ENCODE measurements at places on chromosomes 1 and 21. TPM values are rescaled to one million over a fixed set of nuclear protein-coding genes. Genes with fewer than 3 reads are reported as not detected.

DNA sequence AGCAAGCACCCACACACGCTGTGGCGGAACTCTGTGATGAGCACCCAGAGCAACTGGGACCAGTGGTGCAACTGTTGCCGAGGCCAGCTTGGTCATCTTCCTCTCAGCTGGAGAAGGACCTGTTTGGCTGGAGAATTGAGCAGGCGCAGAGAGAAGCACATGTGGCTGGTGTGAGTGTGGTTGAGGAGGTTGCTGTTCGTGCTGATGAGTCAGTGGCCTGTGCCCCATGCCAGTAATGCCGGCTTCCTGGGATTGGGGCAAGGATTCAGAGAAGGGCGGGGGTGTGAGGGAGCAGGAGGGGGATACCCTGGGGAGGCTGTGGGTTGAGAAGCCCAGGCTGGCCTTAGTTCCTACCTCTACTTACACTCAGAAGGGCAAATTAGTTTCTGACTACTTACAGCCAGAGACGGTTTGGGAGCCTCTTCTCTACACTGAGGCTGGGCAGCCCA lies 57.5 kb upstream of the EPS8L3 start:
- DNase-seq, result peak; percentile 78
- H3K36me3 ChIP-seq, result no peaks in the 10 kb centered on the region
- H3K27me3 ChIP-seq, result no peaks in the 10 kb centered on the region
- peak overlapping the region; percentile 69 for H3K27ac ChIP-seq
- H3K4me3 ChIP-seq, result no peak overlapping the region

GRCh38 chr1:27367160-27367650 lies 444 bp upstream of the MAP3K6 start:
- no peaks in the 10 kb centered on the region for H3K36me3 ChIP-seq
- H3K4me3 ChIP-seq, result peak overlapping the region; percentile 79
- DNase-seq, result no peak
- peak overlapping the region; percentile 98 for H3K27ac ChIP-seq
- no peaks in the 10 kb centered on the region for H3K27me3 ChIP-seq
- H3K4me1 ChIP-seq, result peaks cover 34% of the 10 kb centered on the region

- no peak overlapping the region for H3K27ac ChIP-seq
- H3K27me3 ChIP-seq, result no peaks in the 10 kb centered on the region
- DNase-seq, result no peak
Measured at GRCh38 chr1:31659889-31660288, 15.2 kb upstream of the PEF1 start.

Gene LYSMD1
- 11.7 TPM for total RNA-seq

Gene CD52
- 8.3 TPM for total RNA-seq

Gene LCE2D
- not detected for total RNA-seq

Gene ZNF593OS
- total RNA-seq, result not detected

DNA sequence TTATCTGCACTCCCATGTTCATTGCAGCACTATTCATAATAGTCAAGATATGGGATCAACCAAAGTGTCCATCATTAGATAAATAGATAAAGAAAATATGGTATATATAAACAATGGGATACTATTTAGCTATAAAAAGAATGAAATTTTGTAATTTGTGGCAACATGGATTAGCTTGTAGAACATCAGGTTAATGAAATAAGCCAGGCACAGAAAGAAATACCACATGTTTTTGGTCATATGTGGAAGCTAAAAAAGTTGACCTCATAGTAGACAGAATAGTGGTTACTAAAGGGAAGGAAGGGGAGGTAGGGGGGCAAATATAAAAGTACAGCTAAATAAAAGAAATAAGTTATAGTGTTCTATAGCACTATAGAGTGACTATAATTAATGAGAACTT lies 68.5 kb downstream of the SCMH1 start:
- H3K36me3 ChIP-seq, result no peaks in the 10 kb centered on the region
- H3K4me3 ChIP-seq, result no peak overlapping the region
- H3K4me1 ChIP-seq, result no peaks in the 10 kb centered on the region
- H3K27me3 ChIP-seq, result no peaks in the 10 kb centered on the region

Gene GPR61
- total RNA-seq, result not detected

GRCh38 chr1:79255421-79255820 lies 248.9 kb upstream of the ADGRL4 start:
- no peak overlapping the region for H3K4me3 ChIP-seq
- H3K27me3 ChIP-seq, result no peaks in the 10 kb centered on the region
- H3K4me1 ChIP-seq, result no peaks in the 10 kb centered on the region
- no peak overlapping the region for H3K27ac ChIP-seq
- no peaks in the 10 kb centered on the region for H3K36me3 ChIP-seq

DNA sequence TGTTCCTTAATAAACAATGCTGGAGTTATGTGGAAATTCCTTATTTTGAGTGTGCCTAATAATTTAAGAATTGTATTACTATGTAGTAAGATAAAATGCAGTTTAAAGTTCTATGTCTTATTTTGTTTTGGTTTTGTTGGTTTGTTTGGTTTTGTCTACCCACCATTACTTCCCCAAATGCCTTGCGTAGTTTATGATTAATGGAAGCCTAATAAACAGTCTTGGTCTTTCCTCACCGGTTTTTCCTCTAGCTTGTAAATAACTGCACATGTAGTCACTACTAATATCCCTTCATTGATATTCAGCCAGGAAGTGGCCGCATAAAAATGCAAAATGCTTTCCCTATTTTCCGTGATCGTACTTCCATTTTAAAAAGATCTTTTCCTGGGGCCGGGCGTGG lies 2.9 kb downstream of the SDCCAG8 start:
- H3K4me3 ChIP-seq, result no peak overlapping the region
- H3K27ac ChIP-seq, result no peak overlapping the region

DNA sequence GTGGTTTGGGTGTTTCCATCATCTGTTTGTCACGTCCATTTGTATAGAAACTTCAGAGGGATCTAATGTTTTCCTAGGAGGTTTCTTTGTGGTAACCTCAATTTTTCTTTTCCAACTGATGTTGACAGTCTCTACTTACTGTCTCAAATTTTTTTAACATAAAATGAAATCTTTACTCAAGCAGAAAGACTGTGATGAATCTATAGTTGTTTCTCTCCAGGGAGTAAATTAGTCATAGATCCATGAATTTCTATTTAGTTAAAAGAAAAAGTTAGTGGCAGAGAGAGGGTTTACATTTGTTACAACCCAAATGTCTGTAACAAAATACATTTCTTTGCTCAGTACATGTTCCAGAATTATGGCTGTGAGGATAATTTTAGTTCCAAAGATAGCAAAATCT lies 161.6 kb downstream of the DISP1 start:
- no peaks in the 10 kb centered on the region for H3K36me3 ChIP-seq
- no peak overlapping the region for H3K4me3 ChIP-seq
- no peaks in the 10 kb centered on the region for H3K4me1 ChIP-seq
- no peak for DNase-seq
- H3K27me3 ChIP-seq, result no peaks in the 10 kb centered on the region

- H3K27me3 ChIP-seq, result no peaks in the 10 kb centered on the region
- peak overlapping the region; percentile 92 for H3K27ac ChIP-seq
- no peaks in the 10 kb centered on the region for H3K36me3 ChIP-seq
- H3K4me3 ChIP-seq, result no peak overlapping the region
- no peak for DNase-seq
Measured at GRCh38 chr1:206633708-206634121, 1.6 kb upstream of the DYRK3 start.

Gene CLCA2
- 1.3 TPM for total RNA-seq

- H3K27ac ChIP-seq, result no peak overlapping the region
- no peaks in the 10 kb centered on the region for H3K36me3 ChIP-seq
- H3K27me3 ChIP-seq, result no peaks in the 10 kb centered on the region
- H3K4me3 ChIP-seq, result no peak overlapping the region
- H3K4me1 ChIP-seq, result no peaks in the 10 kb centered on the region
Measured at GRCh38 chr1:242043165-242043564, 44.3 kb upstream of the MAP1LC3C start.

Gene MPL
- not detected for total RNA-seq

DNA sequence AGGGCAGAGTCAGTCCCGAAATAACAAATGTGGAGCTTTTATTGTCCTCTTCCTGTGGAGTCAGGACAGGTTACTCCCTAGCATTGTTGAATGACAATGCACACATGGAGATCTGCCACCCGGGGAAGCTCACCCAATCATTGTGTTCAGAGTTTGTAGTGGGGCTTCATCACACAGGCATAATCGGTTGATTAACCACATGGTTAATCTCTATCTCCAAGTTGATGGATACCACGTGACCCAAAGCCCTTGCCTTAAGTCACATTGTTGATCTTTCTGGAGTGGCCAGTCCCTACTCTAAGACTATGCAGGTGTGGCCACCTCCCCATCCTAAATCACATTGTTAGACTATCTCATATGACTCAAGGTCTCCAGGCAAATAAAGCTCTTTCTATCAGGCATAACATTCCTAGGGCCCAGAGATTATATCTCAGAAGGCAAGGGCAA lies 2.6 kb upstream of the C1orf141 start:
- no peaks in the 10 kb centered on the region for H3K4me1 ChIP-seq
- H3K36me3 ChIP-seq, result no peaks in the 10 kb centered on the region
- no peaks in the 10 kb centered on the region for H3K27me3 ChIP-seq
- no peak overlapping the region for H3K27ac ChIP-seq
- no peak overlapping the region for H3K4me3 ChIP-seq

Gene A3GALT2
- total RNA-seq, result not detected

Gene CAMK1G
- 0.16 TPM for total RNA-seq

GRCh38 chr1:183388735-183389134 lies 29.4 kb downstream of the NMNAT2 start:
- no peaks in the 10 kb centered on the region for H3K4me1 ChIP-seq
- no peaks in the 10 kb centered on the region for H3K36me3 ChIP-seq
- H3K4me3 ChIP-seq, result no peak overlapping the region

GRCh38 chr1:15171271-15171908 lies 17.8 kb downstream of the TMEM51 start:
- DNase-seq, result no peak
- peak overlapping the region; percentile 52 for H3K27ac ChIP-seq
- peaks cover 3% of the 10 kb centered on the region for H3K4me1 ChIP-seq
- H3K4me3 ChIP-seq, result no peak overlapping the region
- H3K36me3 ChIP-seq, result no peaks in the 10 kb centered on the region

- no peaks in the 10 kb centered on the region for H3K36me3 ChIP-seq
- no peaks in the 10 kb centered on the region for H3K27me3 ChIP-seq
- DNase-seq, result no peak
Measured at GRCh38 chr21:32030146-32030652, 157.4 kb downstream of the HUNK start.

DNA sequence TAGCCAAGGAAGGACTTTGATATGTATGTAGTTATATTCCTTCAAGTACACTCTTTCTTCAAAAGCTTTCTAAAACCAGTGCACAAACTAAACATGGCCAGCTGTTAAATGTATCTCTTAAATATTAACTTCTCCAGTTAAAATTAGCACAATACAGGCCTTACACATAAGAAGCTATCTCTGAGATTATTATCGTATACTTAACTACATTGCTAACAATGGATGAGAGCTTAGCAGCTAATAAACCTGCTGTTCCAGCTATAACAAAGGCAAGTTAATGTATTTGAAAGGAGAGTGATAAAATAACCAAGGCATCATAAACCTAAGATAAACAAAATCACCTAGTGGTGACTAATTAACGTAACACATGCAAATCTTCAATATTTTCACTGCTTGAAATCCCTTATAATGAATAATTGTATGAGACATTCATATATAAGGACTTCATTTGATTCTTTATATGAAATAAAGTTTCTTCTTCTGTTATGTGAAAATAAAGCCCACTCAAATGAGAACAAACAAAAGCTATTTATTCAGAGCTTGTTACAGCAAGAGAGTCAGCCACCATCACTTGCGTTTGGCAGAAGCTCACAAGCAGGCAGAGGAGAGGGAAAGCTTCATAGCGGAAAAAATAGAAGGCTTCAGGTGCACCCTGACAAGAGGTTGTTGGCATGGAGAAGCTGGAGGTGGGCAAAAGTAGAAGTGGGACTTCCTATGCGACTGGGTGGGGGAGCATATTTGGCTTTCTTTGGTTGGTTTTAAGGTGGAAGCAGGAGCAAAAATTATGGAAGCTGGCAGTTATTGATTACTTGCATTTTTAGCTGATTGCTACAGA lies 274.1 kb upstream of the CHRM3 start:
- H3K27ac ChIP-seq, result no peak overlapping the region
- no peaks in the 10 kb centered on the region for H3K27me3 ChIP-seq
- no peak overlapping the region for H3K4me3 ChIP-seq
- no peak for DNase-seq

GRCh38 chr21:28272272-28272992 lies 720.2 kb downstream of the LTN1 start:
- H3K4me3 ChIP-seq, result no peak overlapping the region
- DNase-seq, result no peak
- H3K4me1 ChIP-seq, result no peaks in the 10 kb centered on the region
- H3K36me3 ChIP-seq, result no peaks in the 10 kb centered on the region

- no peak overlapping the region for H3K4me3 ChIP-seq
- H3K27ac ChIP-seq, result no peak overlapping the region
- no peak for DNase-seq
- H3K4me1 ChIP-seq, result no peaks in the 10 kb centered on the region
Measured at GRCh38 chr1:30111431-30111830, 612.0 kb downstream of the MATN1 start.

Gene OR2L8
- not detected for total RNA-seq

GRCh38 chr1:242081446-242081845 lies 82.5 kb upstream of the MAP1LC3C start:
- H3K36me3 ChIP-seq, result no peaks in the 10 kb centered on the region
- H3K27me3 ChIP-seq, result no peaks in the 10 kb centered on the region
- H3K4me3 ChIP-seq, result no peak overlapping the region
- H3K4me1 ChIP-seq, result no peaks in the 10 kb centered on the region
- DNase-seq, result no peak
- no peak overlapping the region for H3K27ac ChIP-seq

- no peak overlapping the region for H3K27ac ChIP-seq
- no peaks in the 10 kb centered on the region for H3K27me3 ChIP-seq
- DNase-seq, result no peak
- H3K36me3 ChIP-seq, result no peaks in the 10 kb centered on the region
- no peaks in the 10 kb centered on the region for H3K4me1 ChIP-seq
- H3K4me3 ChIP-seq, result peak overlapping the region; percentile 19
Measured at GRCh38 chr1:100785470-100786052, 66.0 kb downstream of the VCAM1 start.

DNA sequence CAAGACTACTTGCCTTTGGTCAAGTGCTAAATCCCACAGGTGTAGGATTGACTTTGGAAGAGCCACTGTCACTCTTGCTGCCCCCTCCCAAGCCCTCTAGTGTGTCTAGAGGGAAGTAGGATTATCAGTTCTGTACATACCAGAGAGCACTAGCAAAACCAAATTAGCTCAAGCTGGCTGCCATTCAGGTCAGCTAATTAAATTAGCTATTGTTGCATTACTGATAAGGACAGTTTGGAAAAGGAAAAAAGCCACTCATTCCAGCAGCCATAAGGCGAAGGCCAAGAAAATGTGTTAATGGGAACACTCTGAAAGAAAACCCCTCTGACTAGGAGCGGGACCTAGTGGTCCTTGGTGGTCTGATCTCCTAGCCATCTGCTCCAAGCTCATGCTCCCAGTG lies 321.7 kb downstream of the PBX1 start:
- no peaks in the 10 kb centered on the region for H3K27me3 ChIP-seq
- no peaks in the 10 kb centered on the region for H3K4me1 ChIP-seq
- no peak overlapping the region for H3K27ac ChIP-seq
- no peak for DNase-seq

Gene TRIM45
- total RNA-seq, result 1.1 TPM

DNA sequence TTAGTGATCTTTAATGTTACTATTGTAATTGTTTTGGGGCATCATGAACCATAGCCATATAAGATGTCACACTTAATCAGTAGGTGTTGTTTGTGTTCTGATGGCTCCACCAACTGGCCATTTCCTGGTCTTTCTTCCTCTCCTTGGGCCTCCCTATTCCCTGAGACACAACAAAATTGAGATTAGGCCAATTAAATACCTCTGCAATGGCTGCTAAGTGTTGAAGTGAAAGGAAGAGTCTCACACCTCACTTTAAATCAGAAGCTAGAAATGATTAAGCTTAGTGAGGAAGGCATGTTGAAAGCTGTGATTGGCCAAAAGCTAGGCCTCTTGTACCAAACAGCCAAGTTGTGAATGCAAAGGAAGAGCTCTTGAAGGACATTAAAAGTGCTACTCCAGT lies 30.7 kb downstream of the PPP2R5A start:
- H3K27me3 ChIP-seq, result no peaks in the 10 kb centered on the region
- no peak overlapping the region for H3K27ac ChIP-seq
- no peaks in the 10 kb centered on the region for H3K36me3 ChIP-seq
- no peaks in the 10 kb centered on the region for H3K4me1 ChIP-seq
- DNase-seq, result no peak

Gene INSRR
- 0.33 TPM for total RNA-seq
